Activated CD8-positive, alpha-beta T cell treated with anti-CD3 and anti-CD28 coated beads, Interleukin-2, amount 10 ng/mL, durations not matched to agents 7 days and 5 days (primary cell): ENCODE measurements at places on chromosomes 5 and 9. TPM values are rescaled to one million over a fixed set of nuclear protein-coding genes. Genes with fewer than 3 reads are reported as not detected.

GRCh38 chr9:935348-935965, 41.0 kb upstream of the DMRT3 start:
- H3K4me1 ChIP-seq, result no peaks in the 10 kb centered on the region
- peaks cover 31% of the 10 kb centered on the region for H3K27me3 ChIP-seq
- no peaks in the 10 kb centered on the region for H3K36me3 ChIP-seq
- H3K27ac ChIP-seq, result no peak overlapping the region
- no peak overlapping the region for H3K4me3 ChIP-seq

- no peak for DNase-seq
- H3K4me3 ChIP-seq, result no peak overlapping the region
- no peaks in the 10 kb centered on the region for H3K36me3 ChIP-seq
- H3K4me1 ChIP-seq, result no peaks in the 10 kb centered on the region
- H3K27me3 ChIP-seq, result no peaks in the 10 kb centered on the region
Observed at GRCh38 chr5:104186100-104186499, 623.5 kb upstream of the NUDT12 start.

GRCh38 chr9:16184964-16185646, 632.3 kb downstream of the CCDC171 start:
- H3K27ac ChIP-seq, result no peak overlapping the region
- no peaks in the 10 kb centered on the region for H3K27me3 ChIP-seq
- H3K4me3 ChIP-seq, result no peak overlapping the region
- H3K36me3 ChIP-seq, result peaks cover 3% of the 10 kb centered on the region
- H3K4me1 ChIP-seq, result peaks cover 30% of the 10 kb centered on the region

DNA sequence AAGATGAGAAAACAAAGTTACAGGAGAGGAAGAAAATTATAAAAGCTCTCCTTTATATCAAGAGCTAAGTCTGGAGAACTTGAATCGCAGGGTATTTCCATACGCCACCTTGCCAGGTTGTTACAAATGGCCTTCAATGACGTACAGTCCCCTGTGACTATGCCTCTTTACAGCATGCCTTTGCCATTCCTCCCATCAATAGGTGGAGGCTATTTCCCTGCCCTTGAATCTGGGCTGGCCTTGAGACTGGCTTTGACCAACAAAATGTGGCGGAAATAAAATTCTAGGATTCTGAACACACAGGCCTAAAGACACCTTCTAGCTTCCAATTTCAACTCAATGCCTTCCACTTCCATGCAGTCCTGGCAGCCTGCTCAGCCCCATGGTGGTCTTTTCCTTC, 45.7 kb downstream of the TSSK1B start:
- peaks cover 54% of the 10 kb centered on the region for H3K27me3 ChIP-seq
- no peak overlapping the region for H3K27ac ChIP-seq
- DNase-seq, result no peak
- no peak overlapping the region for H3K4me3 ChIP-seq
- H3K4me1 ChIP-seq, result peaks cover 5% of the 10 kb centered on the region
- H3K36me3 ChIP-seq, result no peaks in the 10 kb centered on the region

- H3K27ac ChIP-seq, result no peak overlapping the region
- H3K27me3 ChIP-seq, result no peaks in the 10 kb centered on the region
- H3K4me3 ChIP-seq, result no peak overlapping the region
- H3K36me3 ChIP-seq, result no peaks in the 10 kb centered on the region
- DNase-seq, result no peak
Observed at GRCh38 chr9:3008091-3008490, 164.2 kb upstream of the PUM3 start.

GRCh38 chr9:37350486-37351190, 71.9 kb upstream of the GRHPR start:
- no peak overlapping the region for H3K4me3 ChIP-seq
- no peaks in the 10 kb centered on the region for H3K27me3 ChIP-seq
- H3K4me1 ChIP-seq, result no peaks in the 10 kb centered on the region
- H3K36me3 ChIP-seq, result peaks cover 19% of the 10 kb centered on the region

DNA sequence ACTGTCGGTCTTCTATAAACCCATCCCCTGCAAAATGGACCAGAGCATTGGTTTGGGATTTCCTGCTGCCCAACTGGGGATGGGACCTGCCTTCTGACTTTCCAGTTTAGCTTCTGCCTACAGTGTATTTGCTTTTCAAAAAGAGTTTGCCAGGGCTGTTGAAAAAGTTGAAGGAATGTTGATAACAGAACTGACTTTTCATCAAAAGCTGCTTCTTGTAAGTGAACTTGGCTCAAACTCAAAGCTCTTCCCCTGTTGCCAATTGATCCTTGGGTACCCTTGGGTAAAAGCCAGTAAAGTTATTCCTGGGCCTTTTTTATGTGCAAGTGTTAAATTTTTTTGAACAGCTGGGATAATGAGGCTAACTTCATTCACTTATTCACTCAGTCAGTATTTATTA, 142.9 kb upstream of the SLC30A5 start:
- peaks cover 4% of the 10 kb centered on the region for H3K27me3 ChIP-seq
- no peak for DNase-seq
- no peak overlapping the region for H3K27ac ChIP-seq
- no peaks in the 10 kb centered on the region for H3K4me1 ChIP-seq
- no peaks in the 10 kb centered on the region for H3K36me3 ChIP-seq

DNA sequence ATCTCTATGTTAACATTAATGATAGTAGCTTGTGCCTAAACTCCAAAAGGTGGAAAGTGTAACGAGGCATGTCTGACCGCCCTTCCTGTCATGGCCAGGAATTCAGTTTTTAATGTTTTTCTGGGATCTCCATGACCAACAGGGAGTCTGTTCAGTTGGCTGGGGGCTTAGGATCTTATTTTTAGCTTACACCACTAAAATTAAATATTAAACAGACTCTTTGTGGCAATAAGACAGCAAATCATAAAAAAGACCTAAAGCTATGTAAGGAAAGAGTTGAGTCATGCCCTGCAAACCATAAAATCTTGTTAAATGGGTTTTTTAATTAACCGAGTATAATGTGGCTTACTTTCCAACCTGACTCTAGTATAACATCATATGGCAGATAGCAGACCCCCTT, 247.8 kb downstream of the DIRAS2 start:
- no peaks in the 10 kb centered on the region for H3K4me1 ChIP-seq
- no peak overlapping the region for H3K27ac ChIP-seq
- DNase-seq, result no peak
- H3K27me3 ChIP-seq, result peaks cover 5% of the 10 kb centered on the region

DNA sequence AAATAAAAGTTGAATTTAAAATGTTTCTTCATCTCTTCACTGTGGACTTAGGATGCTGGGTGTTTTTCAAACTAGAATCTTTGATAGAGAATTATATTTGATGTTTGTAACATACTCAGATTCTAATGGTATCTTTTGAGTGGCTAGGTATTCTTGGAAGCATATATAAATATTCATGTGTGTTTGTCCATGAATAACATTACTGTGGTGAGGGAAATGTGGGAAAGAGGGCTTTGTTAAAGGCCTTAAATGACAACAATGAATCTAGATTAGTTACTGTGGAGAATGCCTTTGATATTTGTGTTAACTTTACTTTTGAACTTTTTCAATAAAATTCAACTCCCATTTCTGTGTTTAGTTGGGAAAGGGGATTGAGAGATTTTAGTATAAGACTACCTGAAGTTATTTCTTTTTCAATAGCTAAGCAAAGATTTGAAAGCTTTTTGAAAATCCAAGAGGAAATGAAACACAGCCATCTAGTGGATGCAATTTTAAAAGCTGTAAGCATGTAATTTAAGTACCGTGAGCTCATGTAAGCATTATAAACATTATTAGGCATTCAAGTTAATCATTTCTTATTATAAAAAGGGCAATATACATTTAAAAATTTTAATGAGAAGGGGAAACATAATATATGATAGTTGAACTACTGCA, 69.6 kb downstream of the CCDC171 start:
- no peak overlapping the region for H3K4me3 ChIP-seq
- H3K27ac ChIP-seq, result no peak overlapping the region
- peaks cover 2% of the 10 kb centered on the region for H3K36me3 ChIP-seq
- no peaks in the 10 kb centered on the region for H3K27me3 ChIP-seq
- H3K4me1 ChIP-seq, result no peaks in the 10 kb centered on the region
- no peak for DNase-seq

GRCh38 chr5:150751096-150751891, 7.5 kb downstream of the DCTN4 start:
- DNase-seq, result no peak
- no peaks in the 10 kb centered on the region for H3K27me3 ChIP-seq
- H3K36me3 ChIP-seq, result peaks cover 62% of the 10 kb centered on the region
- H3K4me1 ChIP-seq, result peaks cover 35% of the 10 kb centered on the region

DNA sequence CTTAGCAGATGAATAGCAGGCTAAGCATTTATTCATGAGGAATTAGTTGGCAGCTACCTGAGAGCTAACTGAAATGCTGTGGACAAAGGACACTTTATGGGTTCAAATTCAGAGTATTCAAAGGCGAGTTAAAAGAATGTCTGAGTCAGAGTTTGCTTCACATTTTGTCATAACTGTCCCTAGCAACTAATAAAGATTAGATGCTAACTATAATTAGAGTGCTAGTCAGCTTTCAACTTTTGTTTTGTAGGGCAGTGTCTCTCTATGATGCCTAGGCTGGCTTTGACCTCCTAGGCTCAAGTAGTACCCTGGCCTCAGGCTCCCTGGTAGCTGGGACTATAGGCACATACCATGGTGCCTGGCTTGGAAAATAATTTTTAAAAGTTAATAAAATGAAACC, 4.6 kb downstream of the SMC5 start:
- no peak overlapping the region for H3K4me3 ChIP-seq
- no peak for DNase-seq
- H3K27me3 ChIP-seq, result no peaks in the 10 kb centered on the region
- peaks cover 42% of the 10 kb centered on the region for H3K4me1 ChIP-seq

GRCh38 chr5:169637085-169637548, at the start of gene DOCK2:
TSS of gene DOCK2 (plus strand) at chr5:169637275. CDS start at chr5:169637327, 52 bp downstream.
- peaks cover 53% of the 10 kb centered on the region for H3K4me1 ChIP-seq
- H3K27ac ChIP-seq, result peak within 1 kb of the TSS; percentile 93
- peaks cover 4% of the 10 kb centered on the region for H3K27me3 ChIP-seq
- DNase-seq, result peak; percentile 87
- peak within 1 kb of the TSS; percentile 83 for H3K4me3 ChIP-seq

- no peaks in the 10 kb centered on the region for H3K36me3 ChIP-seq
- H3K4me1 ChIP-seq, result no peaks in the 10 kb centered on the region
- H3K4me3 ChIP-seq, result no peak overlapping the region
- H3K27ac ChIP-seq, result no peak overlapping the region
Observed at GRCh38 chr9:95128177-95128524, 189.4 kb downstream of the FANCC start.

GRCh38 chr9:114911167-114911821, 19.1 kb downstream of the TNFSF8 start:
- peaks cover 95% of the 10 kb centered on the region for H3K36me3 ChIP-seq
- H3K27me3 ChIP-seq, result no peaks in the 10 kb centered on the region

DNA sequence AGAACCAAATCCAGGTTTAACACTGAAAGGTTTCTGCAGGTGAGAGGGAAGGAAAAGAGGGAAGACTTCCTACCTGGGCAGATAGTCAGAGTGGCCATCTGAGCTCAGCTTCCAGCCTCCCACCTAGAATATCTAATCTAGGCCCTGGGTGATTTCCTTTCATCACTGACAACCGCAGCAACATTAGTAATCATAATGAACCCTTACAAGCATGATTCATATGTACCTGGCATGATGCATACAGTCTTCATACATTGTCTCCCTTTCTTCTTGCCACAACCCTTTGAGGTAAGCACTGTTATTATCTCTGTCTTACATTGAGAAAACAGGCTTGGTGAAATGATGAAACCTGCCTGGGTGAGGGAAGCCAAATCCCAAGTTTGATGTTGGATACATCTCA, 13.5 kb downstream of the AFAP1L1 start:
- H3K4me3 ChIP-seq, result no peak overlapping the region
- H3K27ac ChIP-seq, result no peak overlapping the region
- H3K4me1 ChIP-seq, result no peaks in the 10 kb centered on the region
- H3K36me3 ChIP-seq, result no peaks in the 10 kb centered on the region

GRCh38 chr5:146051678-146052077, 53.7 kb downstream of the PLAC8L1 start:
- no peak overlapping the region for H3K4me3 ChIP-seq
- no peaks in the 10 kb centered on the region for H3K36me3 ChIP-seq
- no peaks in the 10 kb centered on the region for H3K4me1 ChIP-seq
- DNase-seq, result no peak

The SHC3 gene
- total RNA-seq, result not detected

The SLC34A3 gene
- not detected for total RNA-seq

The SLC4A9 gene
- total RNA-seq, result 0.13 TPM

The LRRC70 gene
- total RNA-seq, result 0.97 TPM

The MORN5 gene
- not detected for total RNA-seq

The MEGF10 gene
- not detected for total RNA-seq

The INSL4 gene
- total RNA-seq, result not detected

The LEAP2 gene
- 3.4 TPM for total RNA-seq

The MYMK gene
- not detected for total RNA-seq

The TMEM167A gene
- 80.1 TPM for total RNA-seq

The BRD3OS gene
- total RNA-seq, result 16.0 TPM

The PCDHB4 gene
- total RNA-seq, result not detected

The CNTRL gene
- total RNA-seq, result 84.3 TPM

The BARHL1 gene
- not detected for total RNA-seq

The FCN1 gene
- not detected for total RNA-seq

The PRSS3 gene
- total RNA-seq, result not detected

The TRIM7 gene
- 1.5 TPM for total RNA-seq

The PCDHB16 gene
- total RNA-seq, result not detected
